ENCODE measurements at places on chromosomes 12 and 14.

DNA sequence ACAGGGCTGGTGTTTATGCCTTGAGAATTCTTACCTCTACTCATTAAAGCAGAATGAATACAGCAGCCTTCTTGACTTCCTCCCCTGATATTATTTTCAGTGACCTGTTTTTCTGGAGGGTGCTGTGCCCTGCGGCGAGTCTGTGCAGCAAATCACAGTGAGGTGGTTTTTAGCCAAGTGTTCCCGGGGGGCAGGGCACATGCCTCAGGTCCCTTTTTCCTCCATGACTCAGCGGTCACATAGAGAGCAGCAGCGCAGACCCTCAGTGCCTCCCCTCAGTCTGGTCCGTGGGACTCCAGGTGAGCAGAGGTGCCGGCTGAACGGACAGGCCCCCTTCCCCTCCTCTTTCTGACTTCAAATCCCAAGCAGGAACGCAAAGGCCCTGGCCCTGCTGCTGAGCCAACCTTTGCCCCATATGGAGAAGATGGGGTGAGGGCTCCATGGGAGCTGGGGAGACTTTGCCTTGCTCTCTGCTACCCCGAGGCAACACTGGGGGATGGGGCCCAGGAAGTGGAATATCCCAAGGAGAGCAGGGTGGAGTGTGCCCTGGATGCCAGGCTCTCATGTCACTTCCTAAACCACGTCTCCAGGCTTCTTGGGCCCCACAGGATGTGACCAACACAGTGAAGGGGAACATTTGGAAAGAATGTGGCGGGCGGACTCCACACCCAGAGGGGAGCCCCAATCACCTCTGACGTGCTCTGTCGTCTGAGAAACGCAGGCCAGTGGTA, 90.0 kb downstream of the DHRS2 start:
- no peak for DNase-seq

DNA sequence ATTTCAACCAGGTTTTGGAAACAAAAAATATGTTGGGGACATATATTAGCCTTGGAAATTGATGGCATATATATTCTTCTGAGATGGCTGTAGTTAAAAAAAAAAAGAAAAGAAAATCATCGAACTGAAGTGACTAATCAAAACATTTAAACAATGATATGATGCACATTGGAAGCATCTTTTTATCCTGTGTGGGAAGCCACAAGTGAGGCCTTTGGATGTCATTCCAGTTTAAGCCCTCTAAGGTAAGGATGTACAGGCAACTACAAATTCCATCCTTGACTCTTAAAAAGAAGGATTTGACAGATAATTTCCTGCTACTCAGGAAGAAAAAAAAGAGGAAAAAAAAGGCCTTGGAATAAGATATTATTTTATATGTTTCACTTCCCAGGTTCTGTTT, 9.6 kb upstream of the PTPRB start:
- no peak for DNase-seq

- DNase-seq = no peak
Measured at GRCh38 chr14:21735639-21736307, 62.2 kb upstream of the OR4E1 start.

- DNase-seq = no peak
Measured at GRCh38 chr12:25546318-25546717, 6.8 kb downstream of the LMNTD1 start.

DNA sequence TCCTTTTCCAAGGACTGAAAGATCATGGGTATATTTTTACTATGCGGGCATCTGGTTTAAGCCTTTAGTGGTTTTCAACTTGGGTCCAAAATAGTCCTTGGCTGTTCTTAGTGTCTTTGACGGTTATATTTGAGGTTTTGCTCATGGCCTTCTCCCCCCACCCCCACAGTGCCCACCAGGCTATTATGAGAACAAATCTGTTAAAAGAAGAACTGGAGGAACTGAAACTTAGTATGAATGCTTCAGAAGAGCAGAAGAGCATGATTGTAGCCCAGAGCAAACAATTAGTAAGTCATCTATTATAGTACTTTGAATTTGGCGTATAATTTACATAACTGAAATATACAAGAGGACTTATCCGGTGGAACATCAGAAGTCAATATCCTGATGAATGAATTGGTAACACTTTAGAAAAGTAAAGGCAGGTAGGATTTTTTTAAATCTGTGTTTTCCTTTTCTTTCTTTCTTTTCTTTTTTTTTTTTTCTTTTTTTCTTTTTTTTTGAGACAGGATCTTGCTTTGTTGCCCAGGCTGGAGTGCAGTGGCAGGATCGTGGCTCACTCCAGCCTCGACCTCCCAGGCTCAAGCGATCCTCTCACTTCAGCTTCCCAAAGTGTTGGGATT, 71.8 kb upstream of the BCAT1 start:
- no peak for DNase-seq

DNA sequence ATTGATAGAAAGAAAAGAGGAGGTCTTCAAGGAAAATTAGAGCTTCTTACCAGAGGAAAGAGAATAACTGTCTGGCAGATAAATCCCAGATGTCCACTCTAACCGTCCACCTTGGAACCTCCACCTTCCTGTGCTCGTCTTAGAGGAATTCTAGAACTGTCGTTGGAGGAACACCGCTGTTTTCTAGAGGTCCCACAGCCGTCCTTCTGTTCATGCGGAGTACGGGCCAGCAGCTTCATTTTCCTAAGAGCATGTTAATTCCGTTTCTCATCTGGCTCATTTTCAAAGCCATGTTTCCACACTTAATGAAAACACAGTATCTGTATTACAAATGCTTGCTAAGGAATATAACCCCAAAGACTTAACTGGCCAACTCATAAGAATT, 107.9 kb upstream of the ESRRB start:
- no peak for DNase-seq

- DNase-seq = no peak
Measured at GRCh38 chr12:17802657-17803641, 287.0 kb downstream of the RERGL start.

GRCh38 chr14:89267656-89268055, 149.4 kb downstream of the FOXN3 start:
- no peak for DNase-seq

GRCh38 chr12:47835006-47835830, 15.5 kb upstream of the HDAC7 start:
- no peak for DNase-seq

Data from NCI-H345 (cell line).